ENCODE measurements at places on chromosomes 1 and 21.
A peak's percentile ranks its signal among the peaks of the same experiment; 100 is the strongest.

DNA sequence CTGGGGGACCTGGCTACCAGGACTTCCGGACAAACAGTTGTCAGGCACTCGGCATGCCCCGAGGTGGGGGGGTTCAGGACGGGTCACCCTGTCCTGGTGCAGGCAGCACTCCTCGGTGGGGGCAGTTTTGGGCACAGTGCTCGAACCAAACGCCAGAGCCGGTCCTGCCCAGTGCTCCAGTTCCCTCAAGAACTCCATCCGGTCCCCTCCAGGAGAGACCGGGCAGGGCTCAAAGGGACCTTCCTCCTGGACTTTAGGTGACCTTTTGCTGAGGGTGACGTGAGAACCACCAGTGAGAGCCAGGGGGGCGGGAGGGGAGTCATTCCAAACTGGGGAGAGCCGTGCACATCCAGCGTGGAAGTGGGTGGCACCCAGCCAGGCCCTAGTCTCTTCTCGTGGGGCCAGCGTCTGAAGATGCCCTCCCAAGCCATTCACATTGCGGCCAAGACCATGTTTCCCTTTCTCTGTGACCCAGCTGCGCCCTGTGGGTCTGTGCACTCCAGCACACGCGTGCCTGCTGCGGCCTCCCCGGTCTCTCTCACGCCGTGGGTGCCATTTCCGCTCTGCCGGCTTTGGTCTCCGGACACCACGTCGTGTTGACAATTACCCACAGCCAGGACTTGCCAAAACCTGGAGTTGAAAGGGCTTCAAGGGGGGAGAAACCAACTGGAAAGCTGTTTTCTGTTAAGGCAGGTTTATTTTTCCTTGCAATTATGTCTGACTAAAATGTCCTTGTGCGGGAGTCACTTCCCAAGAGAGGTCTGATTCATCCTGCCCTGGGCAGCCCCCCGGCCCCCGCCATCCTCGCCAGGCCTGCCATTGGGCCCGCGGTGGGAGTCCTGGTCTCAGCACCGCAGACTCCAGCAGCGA lies 178.8 kb upstream of the ARHGEF16 start:
- DNase-seq = peak; percentile 7

- DNase-seq = no peak
These were observed 3.0 kb downstream of the DUSP23 start for GRCh38 chr1:159783724-159784123.

DNA sequence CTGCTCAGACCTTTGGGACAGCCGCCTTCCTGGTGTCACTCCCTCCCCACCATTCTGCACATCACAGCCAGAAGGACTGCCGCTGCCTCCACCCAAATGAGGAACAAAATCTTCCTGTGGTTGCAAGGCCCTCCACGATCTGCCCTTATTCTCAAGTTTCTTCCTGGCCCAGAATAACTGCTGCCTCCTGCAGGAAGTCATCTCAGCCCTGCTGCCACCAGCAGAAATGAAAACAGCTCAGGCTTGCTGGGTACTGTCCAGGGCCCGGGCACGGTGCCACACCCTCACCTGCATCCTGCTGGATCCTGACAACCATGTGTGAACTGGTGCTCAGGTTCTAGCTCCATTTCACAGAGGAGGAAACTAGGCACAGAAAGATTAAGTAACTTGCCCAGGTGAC lies 2.8 kb downstream of the CLDN19 start:
- no peak for DNase-seq

- DNase-seq = no peak
These were observed 38.7 kb downstream of the AMY1C start for GRCh38 chr1:103788377-103788776.

- DNase-seq = peak; percentile 92
These were observed 50.1 kb downstream of the TIAM1 start for GRCh38 chr21:31293986-31294385.

DNA sequence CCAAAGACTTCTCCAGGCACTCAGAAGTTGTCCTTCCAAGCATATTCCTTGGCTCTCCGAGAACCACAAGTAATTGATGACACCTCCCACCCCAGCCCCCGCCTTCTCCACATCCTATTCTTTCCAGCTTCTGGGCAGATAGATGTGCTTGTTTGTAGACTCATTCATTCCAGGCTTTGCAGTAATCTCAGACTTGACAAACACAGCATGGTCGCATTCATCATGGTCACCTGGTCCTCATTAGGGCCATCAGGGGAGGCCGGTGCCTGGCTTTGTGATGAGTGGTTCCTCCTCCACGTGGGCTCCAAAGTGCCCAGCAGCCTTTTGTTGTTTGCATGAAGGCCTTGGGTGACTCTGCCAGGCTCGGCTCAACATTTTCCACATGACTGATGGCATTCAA lies 28.5 kb upstream of the KCNE2 start:
- no peak for DNase-seq

DNA sequence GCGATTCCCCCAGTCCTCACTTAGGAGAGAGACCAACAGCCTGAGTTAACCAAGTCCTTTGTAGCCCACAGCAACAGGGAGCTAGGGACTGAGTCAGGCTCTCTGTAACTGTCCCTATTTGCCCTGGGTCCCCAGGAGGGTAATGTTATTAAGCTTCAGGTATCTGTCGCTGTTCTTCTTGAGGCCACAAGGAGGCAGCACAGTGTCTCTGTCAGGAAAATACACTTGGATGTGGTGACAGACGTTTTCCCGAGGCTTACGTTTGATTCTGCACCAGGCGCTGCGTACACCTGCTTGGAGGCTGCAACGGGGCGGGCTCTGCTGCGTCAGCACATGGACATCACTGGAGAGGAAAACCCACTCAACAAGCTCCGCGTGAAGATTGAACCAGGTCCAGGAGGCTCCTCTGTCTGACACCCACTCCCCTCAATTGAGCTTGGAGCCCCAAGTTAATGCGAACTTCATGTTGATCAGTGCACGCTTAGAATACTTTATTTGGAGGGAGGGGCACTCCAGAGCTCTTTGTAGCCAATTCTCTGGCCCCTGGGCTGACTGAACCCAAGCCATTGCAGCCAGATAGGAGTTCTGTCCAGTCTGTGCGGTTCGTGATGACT lies 10.7 kb upstream of the ELF3 start:
- DNase-seq = no peak

GRCh38 chr1:119956306-119956705 lies 60.0 kb upstream of the ADAM30 start:
- DNase-seq = no peak

GRCh38 chr1:53087332-53088285 lies 25.6 kb downstream of the PODN start:
- DNase-seq = no peak

DNA sequence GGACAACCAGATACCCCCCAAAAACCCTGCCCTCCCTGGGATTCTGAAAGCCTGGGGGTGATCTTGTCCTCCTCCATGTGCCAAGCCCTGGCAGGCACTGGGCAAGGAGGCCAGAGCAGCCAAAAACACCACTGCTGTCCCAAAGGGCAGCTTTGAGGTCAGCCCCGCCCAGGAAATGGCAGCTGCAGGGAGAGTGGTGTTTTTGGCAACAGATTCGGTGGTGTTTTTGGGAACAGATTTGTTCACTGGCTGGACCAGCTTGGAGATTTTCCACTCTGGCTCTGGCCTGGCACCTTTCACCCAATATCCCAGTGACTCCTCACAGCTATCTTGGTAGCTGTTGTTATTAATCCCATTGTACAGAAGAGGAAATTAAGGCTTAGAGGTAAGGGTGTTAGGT lies 34.7 kb downstream of the LRP8 start:
- DNase-seq = no peak

DNA sequence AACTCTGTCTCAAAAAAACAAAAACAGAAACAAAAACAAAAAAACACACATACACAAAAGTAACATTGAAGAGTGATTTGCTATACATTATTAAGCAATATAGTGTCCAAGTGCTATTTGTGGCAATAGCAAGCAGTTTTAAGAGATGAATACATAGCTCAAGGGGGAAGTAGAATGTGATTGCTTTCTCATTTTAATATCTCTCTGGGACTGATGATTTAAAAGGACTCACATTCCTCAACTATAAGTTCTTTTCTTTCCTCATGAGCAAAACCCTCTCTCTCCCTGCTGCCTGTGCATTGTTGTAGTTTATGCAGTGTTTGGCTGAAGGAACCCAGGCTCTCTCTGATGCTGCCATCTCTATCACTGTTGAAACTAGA lies 47.0 kb upstream of the CSF1 start:
- no peak for DNase-seq
